Fibroblast of skin of left quadriceps (primary cell): ENCODE measurements at places on chromosomes 1 and 21.

- DNase-seq: no peak
Measured at GRCh38 chr1:40204856-40205255, 42.9 kb upstream of the TMCO2 start.

GRCh38 chr1:27394282-27394658 lies 1.8 kb downstream of the GPR3 start:
- DNase-seq: no peak

DNA sequence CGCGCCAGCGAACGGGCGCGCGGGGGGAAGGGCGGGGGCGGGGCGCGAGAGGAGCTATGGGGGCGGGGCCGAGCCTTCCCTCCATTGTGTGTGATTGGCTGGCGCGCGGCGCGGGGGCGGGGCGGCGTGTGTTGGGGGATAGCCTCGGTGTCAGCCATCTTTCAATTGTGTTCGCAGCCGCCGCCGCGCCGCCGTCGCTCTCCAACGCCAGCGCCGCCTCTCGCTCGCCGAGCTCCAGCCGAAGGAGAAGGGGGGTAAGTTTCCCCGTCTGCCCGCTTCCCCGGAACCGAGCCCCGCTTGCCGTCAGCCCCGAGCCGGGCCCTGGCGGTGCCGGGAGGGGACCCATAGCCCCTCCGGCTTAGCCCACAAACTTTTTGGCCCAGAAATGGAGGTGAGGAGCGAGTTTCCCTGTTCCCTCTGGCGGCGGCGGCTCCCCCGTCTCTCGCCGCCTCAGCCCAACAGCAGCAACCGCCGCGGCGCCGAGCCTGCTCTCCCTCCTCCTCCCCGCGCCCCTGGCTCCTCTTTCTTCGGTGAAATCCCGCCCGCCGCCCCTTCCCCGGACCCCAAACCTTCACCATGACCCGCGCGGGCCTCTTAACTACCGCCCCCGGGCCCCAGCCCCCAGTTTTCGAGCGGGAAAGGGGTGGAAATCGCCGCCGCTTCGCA lies at the start of gene H3-3A:
Gene H3-3A (plus strand): TSS at position 159 of the 666 bp plus-strand sequence. CDS start 1,636 bp downstream, outside the sequence.
- DNase-seq: peak; percentile 90

- no peak for DNase-seq
Measured at GRCh38 chr1:223068900-223069665, 74.0 kb downstream of the TLR5 start.

- DNase-seq: no peak
Measured at GRCh38 chr1:176205332-176205914, 1.7 kb downstream of the COP1 start.

DNA sequence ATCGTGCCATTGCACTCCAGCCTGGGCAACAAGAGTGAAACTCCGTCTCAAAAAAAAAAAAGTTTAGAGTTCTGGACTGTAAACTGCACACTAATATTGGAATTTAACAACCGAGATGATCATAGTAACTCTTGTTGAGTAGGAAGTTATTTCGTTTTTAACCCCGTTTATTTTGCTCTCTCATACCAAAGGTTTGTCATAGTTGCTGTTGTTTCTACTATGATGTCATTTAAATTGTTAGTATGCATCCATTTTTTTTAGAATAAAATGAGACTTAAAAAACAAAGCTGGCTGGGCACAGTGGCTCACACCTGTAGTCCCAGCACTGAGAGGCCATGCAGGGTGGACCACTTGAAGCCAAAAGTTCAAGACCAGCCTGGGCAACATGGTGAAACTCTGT lies 49.3 kb downstream of the DOP1B start:
- DNase-seq: no peak

DNA sequence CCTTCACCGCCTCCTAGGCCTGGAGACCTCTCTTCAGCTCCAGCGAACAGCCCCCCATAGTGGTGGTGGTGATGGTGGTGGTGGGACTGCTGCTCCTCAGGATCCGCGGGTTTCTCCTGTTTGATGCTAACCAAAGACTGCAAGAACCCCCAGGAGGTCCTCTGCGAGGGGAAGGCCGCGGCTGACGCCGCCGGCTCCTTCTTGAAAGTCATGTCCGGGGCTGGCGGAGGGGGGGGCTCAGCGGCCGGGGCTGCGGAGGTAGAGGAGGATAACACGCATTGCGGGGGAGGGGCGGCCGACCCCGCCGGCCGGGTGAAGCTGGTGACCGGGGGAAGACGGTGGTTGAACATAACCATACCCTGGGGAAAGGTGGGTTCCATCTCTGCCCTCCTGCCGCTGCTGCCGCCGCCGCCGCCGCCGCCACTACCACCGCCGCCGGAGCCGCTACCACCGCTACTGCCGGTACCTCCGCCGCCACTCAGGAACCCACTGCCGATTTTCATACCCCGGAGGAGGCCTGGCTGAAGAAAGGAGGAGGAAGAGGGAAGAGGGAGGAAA lies 554 bp downstream of the ZNF281 start:
- no peak for DNase-seq

- peak; percentile 34 for DNase-seq
Measured at GRCh38 chr1:65001231-65001792, 35.0 kb upstream of the JAK1 start.

DNA sequence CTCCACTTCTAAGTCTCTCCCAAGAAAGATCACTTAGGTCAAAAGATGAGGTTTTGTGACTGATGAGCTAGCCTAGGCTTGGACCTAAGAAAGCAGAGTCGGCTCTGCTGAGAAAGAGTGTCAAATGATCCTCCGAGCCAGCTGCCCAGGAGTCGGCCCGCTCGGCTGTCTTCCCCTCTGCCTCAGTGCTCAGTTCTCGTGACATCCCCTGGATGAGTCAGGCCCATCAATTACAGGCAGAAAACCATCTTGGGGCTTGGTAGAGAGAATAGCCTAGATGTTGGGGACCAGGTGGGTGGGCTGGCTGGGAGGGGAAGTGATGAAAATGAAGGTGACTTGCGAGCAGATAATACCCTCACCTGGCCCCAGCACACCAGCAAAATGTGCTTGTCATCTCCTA lies 60.5 kb downstream of the SLC66A1 start:
- no peak for DNase-seq

- no peak for DNase-seq
Measured at GRCh38 chr21:26965907-26966581, 844 bp downstream of the ADAMTS5 start.

DNA sequence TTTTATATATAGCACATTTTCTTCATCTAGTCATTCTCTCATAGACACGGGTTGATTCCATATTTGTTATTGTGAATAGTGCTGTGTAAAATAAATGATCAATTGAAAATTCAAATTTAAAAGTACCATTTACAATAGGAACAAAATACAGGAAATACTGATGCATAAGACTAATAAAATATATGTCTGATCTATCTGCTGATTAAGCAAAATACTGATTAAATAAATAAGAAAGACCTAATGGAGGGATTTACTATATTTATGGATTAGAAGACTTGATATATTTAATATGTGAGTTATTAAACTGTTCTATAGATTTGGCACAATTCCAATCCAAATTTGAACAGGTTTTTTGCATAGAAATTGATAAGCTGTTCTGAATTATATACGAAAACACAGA lies 1044.8 kb upstream of the ADGRL2 start:
- no peak for DNase-seq

DNA sequence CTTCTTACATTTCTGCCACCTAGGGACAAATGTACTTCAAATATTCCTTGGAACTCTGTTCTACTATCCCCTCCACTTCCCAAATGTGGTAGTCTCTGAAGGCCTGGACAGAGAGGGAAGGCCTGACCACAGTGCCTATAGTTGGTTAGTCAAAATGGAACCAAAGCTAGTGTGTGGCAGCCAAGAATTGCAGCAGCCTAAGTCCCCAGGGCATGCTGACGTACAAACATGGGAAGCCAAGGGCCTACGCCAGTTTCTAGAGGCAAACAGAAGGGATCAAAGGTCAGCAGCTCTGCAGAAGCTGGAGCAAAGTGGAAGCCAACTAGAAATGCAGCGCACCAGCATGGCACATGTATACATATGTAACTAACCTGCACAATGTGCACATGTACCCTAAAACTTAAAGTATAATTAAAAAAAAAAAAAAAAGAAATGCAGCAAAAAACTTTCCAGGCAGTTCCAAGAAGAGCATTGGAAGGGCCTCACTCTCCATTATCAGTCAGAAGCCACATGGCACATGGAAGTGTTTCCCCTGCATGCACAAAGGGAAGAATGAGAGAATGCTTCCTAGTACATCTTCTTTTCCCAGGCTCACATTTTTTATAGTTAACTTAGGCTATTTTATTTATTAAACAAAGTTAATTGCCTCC lies 39.4 kb upstream of the GADD45A start:
- no peak for DNase-seq

DNA sequence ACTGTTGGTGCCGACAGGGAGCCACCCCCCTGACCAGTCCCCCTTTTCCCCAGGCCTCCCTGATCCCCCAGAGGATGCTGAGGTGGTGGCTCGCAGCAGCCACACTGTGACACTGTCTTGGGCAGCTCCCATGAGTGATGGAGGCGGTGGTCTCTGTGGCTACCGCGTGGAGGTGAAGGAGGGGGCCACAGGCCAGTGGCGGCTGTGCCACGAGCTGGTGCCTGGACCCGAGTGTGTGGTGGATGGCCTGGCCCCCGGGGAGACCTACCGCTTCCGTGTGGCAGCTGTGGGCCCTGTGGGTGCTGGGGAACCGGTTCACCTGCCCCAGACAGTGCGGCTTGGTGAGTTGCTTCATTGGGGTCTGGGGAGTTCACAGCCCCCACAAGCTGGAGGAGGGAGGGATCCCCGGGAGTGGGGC lies 89.2 kb downstream of the TRIM11 start:
- no peak for DNase-seq

DNA sequence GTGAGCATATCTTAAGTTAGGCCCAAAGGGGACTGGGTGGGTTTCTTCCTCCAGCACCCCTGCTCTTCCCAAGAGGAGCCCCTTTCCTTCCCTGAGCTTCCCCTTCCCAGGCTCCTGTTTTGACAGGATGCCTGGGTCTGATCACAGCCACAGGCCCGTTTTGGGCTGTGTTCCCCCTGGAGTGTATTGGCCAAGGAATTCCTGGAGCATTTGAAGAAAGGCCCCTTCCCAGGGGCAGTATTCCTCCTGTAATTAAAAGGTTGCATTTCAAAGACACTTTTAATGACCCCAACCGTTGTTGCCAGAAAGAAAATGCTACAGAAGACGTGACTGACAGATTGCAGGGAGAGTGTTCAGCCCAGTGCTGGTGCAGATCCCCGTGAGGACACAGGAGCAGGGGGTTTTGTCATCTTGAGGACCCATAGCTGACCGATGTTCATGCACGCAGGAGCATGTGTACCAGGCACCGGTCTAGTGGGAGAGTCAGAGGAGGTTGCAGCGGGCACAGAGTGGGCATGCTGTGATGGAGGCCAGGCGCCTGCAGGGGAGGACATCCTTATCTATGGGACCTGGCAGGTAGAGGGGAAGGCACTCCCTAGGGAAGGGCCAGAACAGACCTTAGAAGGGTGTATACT lies 19.3 kb upstream of the LBR start:
- DNase-seq: no peak

- DNase-seq: no peak
Measured at GRCh38 chr1:1205769-1206375, 520 bp downstream of the TNFRSF18 start.

GRCh38 chr1:63322944-63323864 lies 837 bp downstream of the FOXD3 start:
- DNase-seq: no peak

DNA sequence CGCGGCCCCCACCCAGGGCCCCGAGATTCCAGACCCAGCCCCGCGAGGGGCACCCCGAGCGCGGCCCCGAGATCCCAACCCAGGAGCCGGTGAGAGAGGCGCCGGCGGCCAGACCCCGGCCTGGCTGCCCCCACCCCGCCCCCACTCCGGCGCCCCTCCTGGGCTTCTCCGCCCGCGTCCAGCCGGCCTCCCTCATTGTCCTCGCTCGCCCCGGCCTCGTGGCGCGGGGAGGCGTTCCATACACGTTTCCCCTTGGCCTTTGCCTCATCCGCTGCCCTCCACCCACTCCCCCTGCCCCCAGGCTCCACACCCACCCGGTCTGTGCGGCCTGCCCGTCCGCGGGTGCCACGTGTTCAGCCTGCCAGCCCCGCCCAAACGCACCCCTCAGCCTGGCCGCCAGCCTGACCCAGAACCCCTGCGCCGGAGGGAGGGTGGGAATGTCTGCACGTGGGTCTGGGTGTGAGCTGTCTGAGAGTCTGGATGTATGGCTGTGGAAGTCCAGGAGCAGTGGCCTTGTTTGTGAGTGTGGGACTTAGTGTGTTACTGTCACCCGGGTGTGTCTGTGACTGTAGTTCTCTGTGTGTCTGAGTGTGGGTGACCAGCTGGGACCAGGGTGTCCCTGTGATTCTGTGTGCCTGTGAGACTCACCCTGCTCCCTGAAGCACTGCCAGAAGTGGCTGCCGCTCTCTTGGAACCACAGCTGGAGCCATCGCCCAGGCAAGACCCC lies 681 bp downstream of the B4GALT2 start:
- DNase-seq: no peak

- DNase-seq: no peak
Measured at GRCh38 chr1:48073798-48074530, 76.8 kb upstream of the TRABD2B start.

- no peak for DNase-seq
Measured at GRCh38 chr1:168529518-168529917, 14.3 kb downstream of the XCL2 start.

DNA sequence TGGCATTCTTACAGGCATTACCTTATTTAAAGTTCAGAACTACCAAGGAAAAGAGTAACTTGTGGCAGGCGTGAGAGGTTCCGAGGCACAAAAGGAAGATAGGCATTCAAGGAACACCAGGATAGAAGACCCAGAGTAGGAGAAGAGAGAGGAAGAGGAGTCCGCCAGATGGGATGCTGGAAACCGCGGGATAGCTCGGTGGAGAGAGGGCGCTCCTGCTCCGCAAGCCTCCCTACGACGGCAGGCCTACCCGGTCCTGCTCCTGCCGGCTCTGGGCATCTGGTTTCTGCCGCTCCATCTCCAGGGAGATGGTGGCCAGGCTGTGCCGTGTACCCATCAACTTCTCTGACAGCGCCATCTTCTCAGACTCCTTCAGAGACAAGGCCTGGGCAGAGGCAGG lies 5.4 kb upstream of the NBPF1 start:
- DNase-seq: no peak

- no peak for DNase-seq
Measured at GRCh38 chr1:64484651-64485050, 14.7 kb downstream of the CACHD1 start.

DNA sequence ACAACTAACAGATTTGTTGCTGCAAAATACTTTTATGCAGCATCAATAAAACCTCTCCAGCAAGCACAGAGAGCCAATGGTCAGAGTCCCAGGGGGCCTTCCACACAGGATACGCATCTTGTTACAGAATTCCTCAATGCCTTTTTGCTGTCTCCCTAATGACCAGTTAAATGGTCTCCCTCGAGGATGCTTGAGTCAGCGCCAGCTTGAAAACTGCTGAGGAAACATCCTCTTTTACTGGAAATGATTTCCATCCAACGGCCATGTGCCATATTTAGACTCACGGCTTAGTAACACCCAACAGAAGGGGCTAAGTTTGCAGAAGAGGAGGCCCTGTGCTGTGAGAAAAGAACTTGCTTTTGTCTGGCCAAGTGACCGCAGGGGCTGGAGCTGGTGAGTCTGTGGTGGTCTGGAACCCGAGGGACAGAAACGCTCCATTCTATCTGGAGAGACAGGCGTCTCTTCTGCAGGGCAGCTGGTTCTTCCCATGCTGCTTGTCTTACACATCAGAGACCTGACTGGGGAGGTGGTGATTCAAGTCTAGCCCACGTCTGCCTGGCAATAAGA lies 496.4 kb downstream of the SETD4 start:
- peak; percentile 99 for DNase-seq
